Activated T-helper 9 cell treated with anti-CD3 and anti-CD28 coated beads, Interleukin-2, amount 50 U/mL, for 16 hours (primary cell): ENCODE measurements at places on chromosomes 7 and 10.

GRCh38 chr10:31940839-31941653, 12.4 kb upstream of the ARHGAP12 start:
- no peak for DNase-seq

DNA sequence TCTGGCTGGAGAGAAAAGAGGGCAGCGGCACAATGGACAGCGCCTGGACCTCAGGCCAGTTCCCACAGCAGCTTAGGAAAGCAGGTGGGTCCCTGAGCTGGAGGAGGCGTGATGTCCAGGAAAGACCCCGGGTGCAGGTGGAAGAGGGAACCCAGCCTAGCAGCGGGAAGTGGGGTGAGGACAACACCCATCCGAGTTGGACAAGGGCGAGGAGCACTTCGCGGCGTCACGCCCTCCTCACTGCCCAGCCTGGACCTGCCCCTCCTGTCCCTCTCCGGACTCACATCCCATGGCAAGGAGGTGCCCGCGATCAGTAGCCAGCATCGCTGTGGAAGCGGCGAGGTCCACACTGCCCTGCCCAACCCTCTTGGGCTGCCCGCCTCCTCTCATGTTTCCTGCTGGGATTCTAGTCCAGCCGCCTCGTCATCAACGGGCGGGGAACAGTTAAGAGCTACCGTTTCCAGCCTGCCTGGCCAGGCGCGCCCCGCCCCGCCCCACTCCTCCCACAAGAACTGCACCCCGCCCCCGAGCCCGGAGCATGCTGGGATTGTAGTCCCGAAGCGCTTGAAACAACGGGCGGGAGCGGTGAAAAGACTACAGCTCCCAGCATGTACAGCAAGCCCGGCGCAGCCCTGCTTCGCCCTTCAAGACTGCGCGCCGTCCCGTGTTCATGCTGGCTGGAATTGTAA, 930.6 kb upstream of the ZNF722 start:
- no peak for DNase-seq

- DNase-seq: no peak
These were observed 2.8 kb downstream of the GPR15LG start for GRCh38 chr10:84176351-84176750.

DNA sequence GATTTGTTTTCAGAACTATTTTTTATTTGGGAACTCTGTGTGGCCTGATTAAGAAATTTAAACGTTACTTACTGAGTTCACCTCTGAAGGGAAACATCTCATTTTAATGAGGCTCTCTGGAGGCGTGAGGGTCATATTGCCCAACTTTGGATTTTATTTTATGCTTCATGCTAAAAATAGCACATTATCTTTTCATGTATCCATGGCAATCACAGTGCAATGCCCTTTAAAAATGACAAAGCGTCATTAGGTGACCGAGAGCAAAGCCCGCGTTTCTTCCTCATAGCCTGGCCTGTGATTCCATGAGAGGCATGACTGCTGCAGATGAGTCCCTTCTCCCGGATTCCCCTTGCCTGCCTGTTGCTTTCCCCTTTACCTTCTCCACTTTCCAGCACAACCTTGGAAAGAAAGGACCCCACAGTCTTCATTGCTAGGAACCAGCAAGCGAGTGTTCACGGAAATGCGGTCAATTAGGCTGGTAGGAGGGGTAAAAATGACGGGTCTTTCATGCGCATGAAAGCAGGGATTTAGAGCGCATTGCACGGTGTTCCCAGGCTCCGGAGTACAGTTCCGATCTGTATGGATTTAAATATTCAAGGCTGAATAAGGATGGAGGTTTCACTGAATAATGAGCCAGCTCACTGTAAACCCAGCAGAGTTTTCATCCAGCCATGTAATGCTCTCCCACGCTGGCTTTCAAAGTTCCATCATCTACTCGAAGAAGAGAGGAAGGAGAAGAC, 98.2 kb upstream of the PITRM1 start:
- no peak for DNase-seq

- DNase-seq: no peak
These were observed 55.1 kb upstream of the TRIL start for GRCh38 chr7:29013082-29013695.

- DNase-seq: no peak
These were observed 69.6 kb downstream of the ZNF727 start for GRCh38 chr7:64114791-64115190.

DNA sequence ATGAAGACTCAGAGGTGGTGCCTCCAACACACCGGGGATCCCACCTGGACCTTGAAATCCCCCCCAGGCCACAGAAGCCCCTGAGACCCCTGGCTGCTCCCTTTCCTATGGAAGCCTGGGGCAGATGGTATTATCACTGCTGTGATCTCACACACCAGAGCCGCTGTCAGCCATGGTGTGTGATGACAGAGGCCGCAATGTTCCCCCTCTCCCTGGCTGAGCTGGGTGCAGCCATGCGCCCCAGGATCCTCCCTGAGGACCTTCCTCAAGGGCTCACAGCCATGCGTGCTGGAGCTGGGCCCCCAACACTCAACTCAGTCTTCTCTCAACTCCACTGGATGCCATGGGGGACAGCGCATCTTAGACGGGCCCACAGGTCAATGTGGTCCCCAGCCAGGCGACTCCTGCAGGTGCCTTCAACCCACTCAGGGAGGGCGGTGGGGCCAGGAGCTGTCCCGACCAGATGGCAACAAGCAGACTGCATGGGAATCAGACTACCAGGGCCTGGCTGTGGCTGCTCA, 44.9 kb downstream of the VIPR2 start:
- no peak for DNase-seq

GRCh38 chr7:28260969-28261368, 80.4 kb upstream of the JAZF1 start:
- DNase-seq: no peak

DNA sequence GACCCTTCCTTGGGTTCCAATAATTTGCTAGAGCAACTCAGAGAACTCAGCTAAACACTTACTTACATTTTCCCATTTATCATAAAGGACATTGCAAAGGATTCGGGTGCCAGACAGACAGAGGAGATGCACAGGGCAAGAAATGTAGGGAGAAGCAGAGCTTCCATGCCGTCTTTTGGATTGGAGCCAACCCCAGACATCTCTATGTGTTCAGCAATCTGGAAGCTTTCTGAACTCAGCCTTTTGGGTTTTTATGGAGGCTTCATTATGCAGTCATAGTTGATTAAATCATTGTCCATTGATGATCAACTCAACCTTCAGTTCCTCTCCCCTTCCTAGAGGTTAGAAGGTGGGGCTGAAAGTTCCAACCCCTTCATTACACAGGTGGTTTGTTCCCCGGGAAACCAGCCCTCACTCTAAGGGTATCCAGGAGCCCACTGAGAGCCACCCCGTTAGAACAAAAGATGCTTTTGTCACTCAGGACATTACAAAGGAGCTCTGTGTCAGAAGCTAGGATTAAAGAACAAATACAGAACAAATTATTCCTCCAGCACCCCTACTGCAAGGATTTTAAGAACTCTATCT, 211.9 kb upstream of the VSTM2A start:
- DNase-seq: no peak

DNA sequence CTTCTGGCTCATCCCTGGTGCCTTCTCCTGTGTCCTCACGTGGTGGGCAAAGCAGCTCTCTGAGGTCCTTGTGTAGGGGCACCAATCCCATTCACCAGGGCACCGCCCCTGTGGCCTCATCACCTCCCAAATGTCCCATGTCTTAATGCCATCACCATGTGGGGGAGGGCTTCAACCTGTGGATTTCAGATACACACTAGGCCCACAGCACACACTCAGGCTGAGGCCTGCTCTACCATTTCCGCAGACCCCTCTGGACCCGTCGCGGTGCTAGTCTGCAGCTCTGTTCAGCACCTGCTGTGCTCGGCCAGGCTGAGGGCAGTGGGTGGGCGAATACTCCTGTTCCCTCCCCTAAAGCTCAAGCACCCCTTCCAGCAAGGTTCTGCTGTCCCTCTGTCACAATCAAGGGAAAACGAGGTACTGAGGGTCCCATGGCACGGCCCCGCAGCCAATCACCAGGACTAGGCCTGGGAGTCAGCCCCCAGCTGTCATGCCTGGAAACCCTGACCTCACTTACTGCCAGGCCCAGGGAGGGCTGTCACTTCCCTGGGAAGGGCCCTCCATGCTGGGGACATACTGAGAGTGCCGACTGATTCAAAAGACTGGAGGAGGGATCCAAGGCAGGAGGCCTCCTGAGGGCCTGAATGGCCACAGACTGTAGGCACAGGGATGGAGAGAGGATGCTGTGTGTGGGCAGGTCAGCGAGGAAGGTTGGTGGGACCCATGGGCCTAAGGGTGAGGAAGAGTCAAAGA, 123.8 kb upstream of the RET start:
- DNase-seq: no peak

GRCh38 chr10:100368721-100369120, 21.7 kb downstream of the SCD start:
- DNase-seq: no peak

DNA sequence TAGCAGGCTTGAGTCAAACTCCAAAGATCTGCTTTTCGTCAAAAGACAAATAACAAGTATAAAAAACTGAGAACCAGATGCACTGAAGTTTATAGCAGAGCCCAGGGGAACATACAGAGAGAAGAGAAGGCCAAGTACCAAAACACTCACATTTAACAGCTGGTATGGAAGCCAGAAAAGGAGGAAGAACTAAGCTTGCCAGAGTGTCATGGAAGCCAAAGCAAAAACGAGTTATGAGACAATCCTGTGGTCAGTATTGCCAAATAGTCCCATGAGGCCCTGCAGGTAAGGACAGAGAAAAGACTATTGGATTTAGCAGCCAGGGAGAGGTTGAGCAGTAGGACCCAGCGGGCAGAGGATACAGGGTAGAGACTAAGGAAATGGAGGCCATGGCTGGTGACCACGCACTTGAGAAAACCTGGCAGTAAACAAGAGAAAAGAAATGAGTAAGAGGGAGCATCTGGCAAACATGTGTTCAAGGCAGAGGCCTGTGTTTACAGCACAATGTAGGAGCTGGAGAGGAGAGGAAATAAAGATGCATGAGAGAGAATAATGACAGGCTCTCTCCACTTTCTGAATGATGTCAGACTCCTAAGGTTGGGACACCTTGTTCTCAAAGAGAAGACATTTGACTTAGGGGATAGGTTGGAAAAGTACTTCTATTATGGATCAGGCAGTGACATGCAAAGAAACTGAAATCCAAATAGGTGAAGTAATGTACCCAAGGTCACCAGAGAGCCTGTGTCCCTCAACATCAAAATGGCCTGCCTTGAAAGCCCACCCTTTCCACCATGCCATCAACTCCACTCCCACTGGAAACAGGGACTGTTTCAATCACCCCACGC, 9.1 kb downstream of the CREB3L2 start:
- DNase-seq: no peak

GRCh38 chr10:23912884-23913404, 296.0 kb upstream of the KIAA1217 start:
- no peak for DNase-seq

DNA sequence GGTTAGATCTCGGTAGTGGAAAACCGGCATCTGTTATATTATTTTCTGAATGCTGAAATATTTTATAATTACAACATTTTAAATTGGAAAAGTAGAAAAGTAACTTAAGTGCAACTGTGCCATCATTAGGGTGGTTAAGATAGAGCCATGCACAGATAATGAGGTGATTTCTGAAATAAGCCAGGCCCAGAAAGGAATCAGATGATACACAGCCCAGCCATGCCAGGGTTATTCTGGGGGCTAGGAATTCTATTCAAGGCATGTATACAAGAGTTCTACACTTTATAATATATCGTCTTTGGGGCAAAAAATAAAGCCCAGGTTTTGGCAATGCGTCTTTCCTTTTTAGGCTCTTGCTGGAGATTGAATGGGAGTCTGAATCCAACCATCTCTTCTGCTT, 128.7 kb downstream of the ITGB8 start:
- DNase-seq: no peak

DNA sequence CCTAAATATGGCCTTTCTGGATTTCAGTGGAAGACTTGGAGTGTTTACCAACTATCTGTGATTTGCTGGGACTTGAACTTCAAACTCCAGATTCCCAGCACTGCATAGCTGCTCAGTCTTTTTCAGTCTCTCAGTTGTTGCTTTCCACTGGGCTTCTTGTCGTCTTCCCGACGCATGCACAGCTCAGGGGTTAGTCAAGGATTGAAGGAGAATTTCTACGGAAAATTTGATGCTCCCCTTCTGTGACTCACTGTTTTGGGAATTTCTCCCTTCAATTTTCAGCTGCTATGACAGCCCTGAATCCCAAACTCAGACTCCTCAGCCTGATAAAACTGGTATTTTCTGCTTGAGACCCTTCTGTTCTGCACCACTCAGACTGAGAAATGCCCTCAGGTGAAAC, 91.7 kb downstream of the CYP26A1 start:
- no peak for DNase-seq

DNA sequence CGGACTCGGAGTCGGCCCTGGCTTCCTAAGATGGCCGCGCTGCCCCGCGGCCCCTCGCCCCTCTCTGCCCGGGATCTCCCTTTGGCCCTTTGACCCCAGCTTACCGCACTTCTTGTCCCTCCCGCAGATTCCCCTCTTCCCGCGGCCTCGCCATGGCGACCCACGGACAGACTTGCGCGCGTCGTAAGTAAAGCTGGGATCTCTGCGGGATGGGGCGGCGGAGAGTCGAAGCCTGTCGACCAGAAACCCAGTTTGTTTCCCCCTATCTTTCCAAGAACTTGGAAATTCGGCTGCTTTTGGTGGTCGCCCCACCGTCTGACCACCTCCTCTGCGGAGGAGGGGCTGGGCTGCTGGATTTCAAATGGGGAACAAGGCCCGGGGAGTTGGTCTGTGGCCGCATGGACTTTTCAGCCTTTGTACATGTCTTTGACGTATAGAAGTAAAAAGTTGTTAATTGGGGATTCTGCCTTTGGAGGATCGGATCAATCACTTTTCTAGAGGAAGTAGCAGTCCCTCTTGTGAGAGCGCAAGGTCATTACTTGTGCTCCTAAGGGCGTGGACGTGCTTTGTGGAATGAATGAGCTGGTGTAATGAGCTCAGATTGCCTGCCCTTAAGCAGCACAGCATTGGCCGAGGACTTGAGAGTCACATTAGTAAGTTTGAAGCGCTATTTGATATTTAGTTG, 553 bp downstream of the VDAC2 start:
- peak; percentile 16 for DNase-seq

GRCh38 chr7:140526214-140526613, 46.9 kb upstream of the MKRN1 start:
- DNase-seq: no peak

DNA sequence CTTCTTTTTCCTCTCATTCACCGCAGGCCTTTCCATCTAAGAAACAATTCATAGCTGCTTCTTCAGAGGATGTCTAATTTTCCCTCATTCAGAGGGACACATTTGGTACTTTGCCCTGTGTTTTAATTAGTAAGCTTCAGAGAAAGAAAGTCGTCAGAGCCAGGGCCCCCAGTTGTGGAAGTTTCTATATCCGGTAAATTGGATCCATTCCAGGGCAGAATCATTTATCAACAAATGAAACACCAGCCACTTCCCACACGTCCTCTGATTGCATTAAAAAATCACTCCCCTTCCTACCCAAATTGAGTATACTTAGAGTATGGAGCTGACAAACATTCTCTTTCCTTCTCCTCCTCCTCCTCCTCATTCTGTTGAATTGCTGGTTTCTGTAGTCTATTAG, 205.8 kb upstream of the HDAC9 start:
- DNase-seq: no peak

- DNase-seq: no peak
These were observed 9.2 kb upstream of the ORAI2 start for GRCh38 chr7:102424129-102424551.

- DNase-seq: no peak
These were observed at the start of gene TET1 for GRCh38 chr10:68560186-68560942. TSS of gene TET1 (plus strand) at chr10:68560337. CDS start at chr10:68572339, 12,002 bp downstream.
